ENCODE measurements at places on chromosomes 16 and 17.

GRCh38 chr17:19002805-19003542, 1.6 kb downstream of the FAM83G start:
- DNase-seq: no peak

GRCh38 chr17:67829331-67829730, 4.0 kb downstream of the BPTF start:
- DNase-seq: peak; percentile 10

GRCh38 chr17:80426671-80427326, 11.8 kb downstream of the ENDOV start:
- DNase-seq: peak; percentile 85

GRCh38 chr17:80991645-80992076, at the start of gene CHMP6:
Gene CHMP6, plus strand, starts transcription at chr17:80991841. Its CDS starts 78 bp downstream, at chr17:80991919.
- DNase-seq: peak; percentile 60

DNA sequence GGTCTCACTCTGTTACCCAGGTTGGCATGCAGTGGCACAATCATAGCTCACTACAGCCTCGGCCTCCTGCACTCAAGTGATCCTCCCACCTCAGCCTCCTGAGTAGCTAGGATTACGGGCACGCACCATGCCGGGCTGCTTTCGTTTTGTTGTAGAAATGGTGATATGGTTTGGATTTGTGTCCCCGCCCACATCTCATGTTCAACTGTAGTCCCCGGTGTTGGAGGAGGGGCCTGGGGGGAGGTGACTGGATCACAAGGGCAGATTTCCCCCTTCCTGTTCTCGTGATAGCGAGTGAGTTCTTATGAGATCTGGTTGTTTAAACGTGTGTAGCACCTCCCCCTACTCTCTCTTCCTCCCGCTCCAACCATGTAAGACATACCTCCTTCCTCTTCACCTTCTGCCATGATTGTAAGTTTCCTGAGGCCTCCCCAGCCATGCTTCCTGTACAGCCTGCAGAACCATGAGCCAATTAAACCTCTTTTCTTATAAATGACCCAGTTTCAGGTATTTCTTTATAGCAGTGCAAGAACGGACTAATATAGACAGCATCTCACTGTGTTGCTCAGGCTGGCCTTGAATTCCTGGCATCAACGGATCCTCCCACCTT, 6.0 kb downstream of the PDZD9 start:
- no peak for DNase-seq

- no peak for DNase-seq
These were observed 136.8 kb upstream of the CDH5 start for GRCh38 chr16:66229651-66230050.

- DNase-seq: no peak
These were observed 985 bp downstream of the SGSM2 start for GRCh38 chr17:2338315-2338657.

DNA sequence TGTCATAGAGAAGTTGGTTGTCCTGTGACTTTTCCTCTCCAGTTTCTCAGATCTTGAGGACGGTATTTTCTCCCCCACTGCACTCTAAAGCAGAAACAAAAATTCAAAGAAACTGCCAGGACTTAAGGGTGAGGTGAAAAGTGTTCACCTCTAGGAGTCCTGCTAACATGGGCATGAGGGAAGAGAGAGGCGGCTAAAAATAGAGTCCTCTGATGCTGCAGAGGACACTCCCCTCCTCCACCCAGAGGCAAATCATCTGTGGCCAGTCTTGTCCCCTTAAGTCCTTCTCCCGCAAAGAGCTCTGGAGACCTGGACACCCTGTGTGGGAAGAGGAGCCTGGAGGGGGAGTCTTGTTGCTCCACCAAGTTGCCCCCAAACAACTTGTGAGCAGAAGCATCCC, 4.7 kb upstream of the DDX19A start:
- DNase-seq: no peak

- DNase-seq: no peak
These were observed 567 bp downstream of the SOX9 start for GRCh38 chr17:72121164-72122009.

DNA sequence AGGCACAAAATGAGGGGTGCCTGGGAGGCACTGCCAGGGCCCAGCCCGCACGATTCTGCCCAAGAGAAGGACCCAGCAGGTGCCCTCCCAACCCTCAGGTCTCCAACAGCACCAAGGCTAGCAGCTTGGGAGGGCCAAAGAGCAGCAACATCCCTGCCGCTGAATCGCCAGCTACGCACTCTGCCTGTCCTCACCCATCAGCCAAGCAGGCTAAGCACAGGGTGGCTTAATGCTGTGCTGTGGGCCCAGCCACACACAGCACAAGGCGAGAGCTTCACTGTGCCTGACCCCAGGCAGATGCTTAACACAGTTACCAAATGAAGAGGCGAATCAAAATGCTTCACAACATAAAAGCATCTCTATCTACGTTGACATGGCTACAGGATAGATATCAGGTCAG, 10.6 kb upstream of the MRPL38 start:
- DNase-seq: no peak

DNA sequence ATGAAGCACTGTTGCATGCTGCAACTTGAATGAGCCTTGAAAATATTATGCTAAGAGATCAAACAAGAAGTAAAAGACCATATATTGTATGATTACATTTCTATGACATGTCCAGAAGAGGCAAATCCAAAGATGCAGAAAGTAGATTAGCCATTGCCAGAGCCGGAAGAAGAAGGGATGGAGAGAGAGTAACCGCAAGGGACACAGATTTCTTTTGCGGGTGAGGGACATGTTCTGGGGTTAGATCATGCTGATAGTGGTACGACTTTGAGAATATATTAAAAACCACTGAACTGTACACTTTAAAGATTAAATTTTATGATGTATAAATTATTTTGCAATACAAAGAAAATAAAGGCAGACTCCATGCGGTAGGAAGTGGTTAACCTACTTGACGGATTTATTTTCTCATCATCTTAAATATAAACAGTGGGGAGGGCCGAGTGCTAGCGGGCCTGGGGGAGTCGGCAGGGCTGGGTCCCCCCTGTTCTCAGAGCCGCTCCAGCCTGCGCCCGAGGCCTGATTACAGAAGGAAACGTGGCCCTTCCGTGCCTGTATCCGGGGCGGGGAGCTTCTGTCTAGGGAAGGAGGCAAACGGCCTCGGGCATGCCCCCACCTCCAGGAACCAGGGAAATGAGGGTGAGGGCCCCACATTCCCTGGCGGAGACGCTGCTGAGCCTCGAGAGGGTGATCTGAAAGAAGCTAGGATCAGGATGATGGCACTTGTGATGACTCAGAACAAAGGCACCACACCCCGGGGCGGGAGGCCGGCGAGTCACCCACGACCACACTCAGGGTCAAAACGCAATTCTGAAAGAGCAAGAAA, 48.0 kb downstream of the SHCBP1 start:
- no peak for DNase-seq

- DNase-seq: no peak
These were observed 57.5 kb upstream of the ARHGAP44 start for GRCh38 chr17:12731839-12732238.

GRCh38 chr17:61239327-61239726, 160.3 kb upstream of the TBX2 start:
- no peak for DNase-seq

DNA sequence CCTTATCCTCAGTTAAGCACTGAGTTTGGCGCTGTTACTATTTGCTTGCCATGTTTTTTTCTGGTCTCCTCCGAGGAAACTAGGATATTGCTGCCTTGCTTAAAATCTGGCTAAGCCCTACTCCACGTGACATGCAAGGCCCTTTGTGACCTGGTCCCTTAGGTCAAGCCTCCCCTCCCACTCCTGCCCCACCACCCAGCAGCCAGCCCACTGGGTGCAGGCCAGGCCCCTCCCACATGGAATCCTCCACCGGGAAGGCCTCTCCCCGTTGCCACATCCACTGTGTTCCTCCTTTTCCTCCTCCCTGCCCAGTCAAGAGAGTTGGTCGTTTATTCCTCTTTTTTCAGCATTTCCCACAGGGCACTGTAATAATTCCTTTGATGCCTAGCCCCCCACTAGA, 16.2 kb downstream of the PSMD3 start:
- DNase-seq: no peak

GRCh38 chr16:12793120-12793864, 10.4 kb downstream of the CPPED1 start:
- no peak for DNase-seq

DNA sequence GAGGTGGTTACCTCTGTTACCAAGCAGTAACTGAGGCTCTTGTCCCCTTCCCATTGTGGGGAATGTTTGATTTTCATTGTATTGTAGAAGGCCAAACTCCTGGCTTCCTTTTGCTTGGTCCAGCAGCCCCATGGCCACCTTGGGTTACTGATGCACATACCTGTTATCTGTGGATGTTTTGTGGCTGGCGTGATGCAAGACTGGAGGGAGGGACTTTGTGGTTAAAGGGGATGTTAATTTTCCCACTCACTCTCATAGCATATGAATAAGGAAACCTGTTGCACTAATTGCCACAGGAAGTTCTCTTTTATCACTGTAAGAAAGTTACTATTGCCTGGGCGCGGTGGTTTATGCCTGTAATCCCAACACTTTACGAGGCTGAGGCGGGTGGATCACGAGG, 168.6 kb upstream of the HS3ST4 start:
- no peak for DNase-seq

GRCh38 chr17:45782889-45783592, 1.1 kb upstream of the CRHR1 start:
- no peak for DNase-seq

- DNase-seq: no peak
These were observed 67.7 kb upstream of the BCO1 start for GRCh38 chr16:81170824-81171223.

DNA sequence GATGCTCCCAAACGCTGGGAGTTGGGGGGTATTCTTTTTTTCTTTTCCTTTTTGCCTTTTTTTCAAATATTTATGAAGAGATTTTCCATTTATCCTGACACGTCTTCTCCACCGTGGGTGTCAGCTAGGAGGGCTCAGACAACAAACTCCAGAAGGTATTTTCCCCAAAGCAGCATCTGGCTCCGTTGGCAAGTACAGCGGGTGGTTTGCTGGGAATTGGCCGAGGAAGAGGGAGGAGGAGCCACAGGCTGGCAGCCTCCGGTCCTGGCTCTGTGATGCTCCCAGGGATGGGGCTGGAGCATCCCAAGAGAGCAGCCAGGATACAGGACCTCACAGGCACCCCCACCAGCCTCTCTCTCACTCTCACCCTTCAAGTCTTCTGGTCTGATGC, 10.9 kb upstream of the CACNG4 start:
- DNase-seq: no peak

DNA sequence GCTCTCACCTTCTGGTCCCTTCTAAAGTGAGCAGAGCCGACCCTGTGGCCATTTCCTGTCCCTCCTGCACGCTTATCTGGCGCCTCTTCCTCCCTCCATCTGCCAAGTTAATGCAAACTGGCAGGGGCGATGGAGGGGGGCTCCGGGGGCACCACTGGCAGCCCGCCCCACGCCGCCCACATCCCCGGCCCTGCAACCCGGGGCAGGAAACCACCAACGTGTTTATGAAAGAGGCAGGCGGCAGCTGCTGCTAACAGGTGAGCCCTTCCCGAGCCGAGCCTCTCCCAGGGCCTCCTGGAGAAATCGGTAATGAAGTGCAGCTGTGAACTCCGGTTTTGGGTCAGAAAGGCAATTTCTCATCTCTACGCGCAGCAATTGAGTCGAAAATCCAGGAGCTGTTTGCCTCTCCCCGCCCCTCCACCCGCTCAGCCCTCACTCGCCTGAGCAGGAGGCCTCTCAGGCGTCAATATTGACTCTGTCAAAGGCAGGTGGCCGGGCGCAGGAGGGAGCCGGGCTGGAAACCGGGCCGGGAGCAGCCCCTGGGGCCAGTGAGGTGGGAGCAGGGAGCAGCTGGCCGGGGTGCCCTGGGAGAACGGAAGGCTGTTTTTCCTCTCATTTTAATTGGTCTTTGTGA, 164.4 kb upstream of the GSE1 start:
- peak; percentile 76 for DNase-seq

GRCh38 chr16:29698484-29699323, 19.7 kb downstream of the QPRT start:
- no peak for DNase-seq

DNA sequence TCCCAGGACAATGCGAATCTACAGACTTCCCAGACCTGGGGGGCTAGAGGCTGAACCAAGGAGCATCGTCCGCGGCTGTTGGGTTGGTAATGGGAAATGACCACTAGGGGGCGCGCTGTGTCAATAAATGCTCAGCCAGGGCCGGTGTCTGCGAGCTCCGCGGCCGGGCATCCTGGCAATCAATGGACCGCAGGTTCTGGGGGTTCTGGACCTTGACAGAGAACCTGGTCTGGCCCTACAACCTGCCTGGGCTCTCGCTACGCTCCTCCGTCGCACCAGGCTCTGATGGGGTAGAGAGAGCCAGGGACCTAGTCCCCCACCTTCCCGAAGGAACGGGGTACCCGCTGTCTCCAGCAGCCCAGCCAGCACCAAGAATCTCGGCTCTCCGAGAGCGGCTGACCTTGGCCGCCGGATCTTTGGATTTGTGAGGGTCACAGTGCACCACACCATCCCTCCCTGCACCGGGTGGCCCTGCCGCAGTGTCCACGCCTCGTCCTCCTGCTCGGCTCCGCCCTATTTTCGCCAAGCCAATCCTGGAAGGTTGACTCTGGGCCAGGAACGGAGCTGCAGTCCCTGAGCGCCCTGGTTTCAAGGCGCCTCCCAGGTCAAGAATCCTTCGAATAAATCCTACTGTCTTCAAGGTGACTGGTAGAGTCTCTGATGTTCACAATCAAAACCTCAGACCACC, 20.4 kb upstream of the BEAN1 start:
- peak; percentile 92 for DNase-seq

GRCh38 chr17:21295036-21295952, 10.8 kb downstream of the MAP2K3 start:
- no peak for DNase-seq

DNA sequence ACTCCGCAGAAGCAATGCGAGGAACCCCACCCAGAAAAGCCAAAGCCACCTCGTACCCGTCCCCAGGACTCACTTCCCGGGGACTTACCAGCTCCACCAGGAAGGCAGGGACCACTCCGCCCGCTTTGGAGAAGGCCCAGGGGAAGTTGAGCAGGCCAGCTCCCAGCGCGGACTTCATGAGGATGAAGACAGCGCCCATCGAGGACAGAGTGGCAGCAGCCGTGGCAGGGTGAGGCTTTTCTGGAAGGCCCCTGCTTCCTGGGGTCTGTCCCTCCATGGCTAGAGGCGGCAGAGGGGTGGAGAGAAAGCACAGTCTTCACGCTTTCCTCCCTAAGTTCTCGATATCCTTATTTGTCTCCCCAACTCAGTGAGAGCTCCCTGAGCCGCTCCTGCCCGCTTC, 714 bp downstream of the SLC38A8 start:
- DNase-seq: no peak

DNA sequence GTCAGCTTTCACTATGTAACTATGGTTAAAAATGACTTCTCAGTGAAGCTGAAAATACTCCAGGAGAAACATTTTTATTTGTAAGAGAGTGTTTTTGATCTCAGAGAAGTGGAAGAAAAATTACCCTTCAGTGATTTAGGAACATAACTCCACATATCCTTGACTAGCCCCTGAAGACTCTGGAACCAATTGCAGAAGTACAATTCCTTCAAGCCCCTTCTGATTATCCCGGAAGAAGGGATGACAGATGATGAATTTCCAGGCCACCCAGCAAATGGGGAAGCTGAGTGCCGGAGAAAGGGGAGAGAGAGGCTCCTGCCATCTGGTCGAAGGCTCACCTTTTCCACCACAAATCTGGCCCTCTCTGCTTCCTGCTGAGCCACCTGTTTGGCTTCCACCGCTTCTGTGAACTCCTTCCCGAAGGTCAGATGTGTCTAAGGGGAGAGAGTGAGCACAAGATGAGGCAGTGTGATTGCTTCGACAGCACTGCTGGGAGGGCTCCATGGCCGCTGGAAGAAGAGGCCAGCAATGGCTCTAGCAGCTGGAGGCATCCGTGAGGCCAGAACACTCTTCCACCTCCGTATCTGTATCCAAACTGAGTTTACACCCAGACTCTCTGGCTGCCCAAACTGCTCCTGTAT, 8.1 kb downstream of the PHB1 start:
- DNase-seq: no peak

- DNase-seq: no peak
These were observed 32.3 kb upstream of the EMP2 start for GRCh38 chr16:10612649-10613179.

All from activated gamma-delta T cell treated with Interleukin-2 at 50 U/mL for 16 hours (primary cell).